Muscle of arm (tissue), 14 donors: ENCODE measurements at places on chromosomes 4 and X. TPM values are rescaled to one million over a fixed set of nuclear protein-coding genes. Genes with fewer than 3 reads are reported as not detected.
A peak's percentile ranks its signal among the peaks of the same experiment; 100 is the strongest.

GRCh38 chrX:153454901-153455550, 9.2 kb upstream of the TREX2 start:
- DNase-seq: no peak

CISD2 gene
- 21.7 TPM for polyA plus RNA-seq

FRAS1 gene
- polyA plus RNA-seq: not detected

LANCL3 gene
- 0.95 TPM for polyA plus RNA-seq

FAT4 gene
- polyA plus RNA-seq: 29.4 TPM

- DNase-seq: no peak
These were observed 11.8 kb downstream of the DGKQ start for GRCh38 chr4:961351-962230.

DNA sequence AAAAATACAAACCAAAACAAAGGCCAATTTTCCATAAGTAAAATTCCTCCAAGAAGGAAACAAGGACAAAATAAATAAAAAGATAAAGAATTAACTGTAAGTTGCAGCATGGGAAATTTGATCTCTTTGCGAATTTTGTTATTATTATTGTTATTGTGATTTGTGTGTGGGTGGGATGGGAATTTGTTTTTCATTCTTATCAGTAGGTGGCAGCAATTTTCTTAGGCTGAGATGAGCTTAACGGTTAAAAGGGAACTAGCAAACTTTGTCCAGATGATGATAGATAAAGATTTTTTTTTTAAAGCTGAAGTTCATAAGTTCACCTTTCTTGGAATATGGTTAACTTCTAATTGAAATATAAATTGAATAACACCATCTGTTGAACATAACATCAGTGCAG, 83.2 kb upstream of the IL1RAPL2 start:
- DNase-seq: no peak

GRCh38 chrX:103063191-103063845, 653 bp downstream of the BEX1 start:
- peak; percentile 9 for DNase-seq

DNA sequence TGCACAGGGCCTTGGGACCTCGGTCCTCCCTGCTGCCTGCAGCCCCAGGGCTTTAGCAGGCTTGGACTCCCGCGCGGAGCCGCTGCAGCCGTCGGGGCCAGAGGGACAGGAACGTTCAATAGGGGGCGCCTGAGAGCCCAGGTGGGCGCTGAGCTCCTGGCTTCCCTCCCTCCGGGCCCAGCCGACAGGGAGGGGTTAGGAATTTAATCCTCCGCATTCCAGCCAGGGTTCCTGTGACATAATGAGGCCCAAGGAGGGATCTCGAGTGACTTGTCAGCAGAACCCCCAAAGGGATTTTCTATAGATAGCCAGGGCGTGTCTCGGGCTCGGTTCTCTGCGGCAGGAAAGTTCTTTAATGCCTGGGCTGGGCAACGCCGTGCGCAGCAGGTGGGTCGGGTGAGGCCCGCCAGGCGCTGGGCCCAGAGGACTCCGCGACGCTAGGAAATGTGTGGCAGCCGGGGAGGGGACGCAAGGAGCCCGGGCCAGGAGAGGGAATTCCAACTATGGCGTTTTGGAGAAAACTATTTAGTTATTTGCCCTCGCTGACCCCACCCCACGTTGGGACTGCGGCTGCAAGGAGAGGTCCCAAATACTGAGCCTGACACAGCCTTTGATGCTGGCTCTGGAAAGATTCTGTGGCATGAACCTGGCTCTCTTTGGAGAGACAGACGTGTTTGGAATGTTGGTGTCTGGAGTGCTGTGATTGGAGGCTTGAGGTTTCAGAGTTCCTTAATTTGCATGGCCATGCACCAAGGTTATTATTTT, 285.2 kb upstream of the GATB start:
- DNase-seq: no peak

DNA sequence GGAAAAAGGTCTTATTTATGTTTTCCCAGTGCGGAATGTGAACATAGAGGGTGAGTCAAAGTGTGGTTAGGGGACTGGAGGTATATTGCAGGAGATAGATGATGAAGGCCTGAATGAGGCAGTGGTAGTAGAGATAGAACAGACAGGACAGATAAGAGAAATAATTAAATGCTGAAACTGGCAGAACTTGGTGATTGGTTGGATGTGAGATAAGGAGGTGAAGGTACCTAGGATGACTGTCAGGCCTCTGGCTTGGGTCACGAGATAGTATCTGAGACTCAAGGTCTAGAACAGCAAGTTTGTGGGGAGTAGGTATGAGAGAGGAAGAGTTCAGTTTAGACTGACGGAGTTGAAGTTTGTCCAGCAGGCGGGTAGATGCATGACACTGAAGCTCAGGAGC, 3.5 kb downstream of the MND1 start:
- no peak for DNase-seq

DNA sequence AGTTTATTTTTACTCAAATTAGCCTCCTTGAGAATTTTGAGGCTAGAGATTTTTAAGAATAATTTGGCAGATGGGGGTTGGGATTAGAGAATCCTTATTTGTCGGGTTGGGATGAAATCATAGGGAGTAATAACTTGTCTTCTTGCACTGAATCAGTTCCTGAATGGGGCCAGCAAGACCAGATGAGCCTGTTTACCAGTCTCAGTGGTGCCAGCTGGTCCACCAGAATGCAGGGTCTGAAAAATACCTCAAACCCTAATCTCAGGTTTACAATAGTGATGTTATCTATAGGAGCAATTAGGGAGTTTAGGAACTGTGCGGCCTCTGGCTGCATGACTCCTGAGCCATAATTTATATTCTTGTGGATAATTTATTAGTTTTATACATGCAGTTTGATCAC, 705.9 kb upstream of the AGA start:
- DNase-seq: no peak

GRCh38 chrX:74458736-74459135, 37.4 kb downstream of the SLC16A2 start:
- no peak for DNase-seq

TEX13D gene
- polyA plus RNA-seq: not detected

WNK3 gene
- 2.4 TPM for polyA plus RNA-seq

- no peak for DNase-seq
These were observed 51.4 kb upstream of the MAP9 start for GRCh38 chr4:155428128-155428527.

DNA sequence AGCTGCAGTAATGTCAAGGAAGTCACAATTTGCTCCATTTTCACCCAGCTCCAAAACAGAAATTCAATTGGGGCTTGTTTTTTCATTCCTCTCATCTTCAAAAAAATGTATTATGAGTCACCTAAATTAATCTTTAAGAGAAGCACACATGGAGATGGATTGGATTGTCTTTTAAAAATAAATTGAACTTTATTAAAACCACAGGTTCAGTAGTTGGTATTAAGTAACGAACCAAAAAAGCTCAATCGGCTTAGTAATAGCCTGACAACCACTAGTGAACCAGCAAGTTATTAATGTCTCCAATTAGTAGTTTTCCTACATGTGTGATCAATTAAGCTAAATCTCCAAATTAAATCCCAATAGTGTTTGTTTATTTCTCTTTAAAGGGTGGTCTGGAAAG, 283.5 kb upstream of the GIMD1 start:
- DNase-seq: no peak

XK gene
- 8.8 TPM for polyA plus RNA-seq

DNA sequence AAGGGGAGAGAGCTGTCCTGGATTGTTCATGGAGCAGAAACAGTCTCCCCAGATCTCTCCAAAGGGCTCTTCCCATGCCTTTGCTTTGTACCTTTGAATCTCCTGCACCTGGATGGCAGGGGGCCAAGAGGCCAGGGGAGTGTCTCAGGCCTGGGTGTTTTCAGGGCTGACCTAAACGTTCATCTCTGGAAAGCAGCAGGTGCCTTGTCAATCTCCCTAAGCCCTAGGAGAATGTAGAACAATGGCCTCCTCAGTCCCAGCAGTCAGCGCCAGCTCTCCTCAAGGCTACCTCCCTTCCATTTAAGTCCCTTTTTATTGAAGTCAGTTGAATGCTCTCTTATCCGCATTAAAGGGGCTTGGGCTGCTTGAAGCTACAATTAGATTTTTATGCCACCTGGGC, 31.2 kb upstream of the NSUN7 start:
- DNase-seq: no peak

ASMT gene
- not detected for polyA plus RNA-seq

- DNase-seq: no peak
These were observed 19.9 kb downstream of the PGRMC2 start for GRCh38 chr4:128267745-128268144.

DNA sequence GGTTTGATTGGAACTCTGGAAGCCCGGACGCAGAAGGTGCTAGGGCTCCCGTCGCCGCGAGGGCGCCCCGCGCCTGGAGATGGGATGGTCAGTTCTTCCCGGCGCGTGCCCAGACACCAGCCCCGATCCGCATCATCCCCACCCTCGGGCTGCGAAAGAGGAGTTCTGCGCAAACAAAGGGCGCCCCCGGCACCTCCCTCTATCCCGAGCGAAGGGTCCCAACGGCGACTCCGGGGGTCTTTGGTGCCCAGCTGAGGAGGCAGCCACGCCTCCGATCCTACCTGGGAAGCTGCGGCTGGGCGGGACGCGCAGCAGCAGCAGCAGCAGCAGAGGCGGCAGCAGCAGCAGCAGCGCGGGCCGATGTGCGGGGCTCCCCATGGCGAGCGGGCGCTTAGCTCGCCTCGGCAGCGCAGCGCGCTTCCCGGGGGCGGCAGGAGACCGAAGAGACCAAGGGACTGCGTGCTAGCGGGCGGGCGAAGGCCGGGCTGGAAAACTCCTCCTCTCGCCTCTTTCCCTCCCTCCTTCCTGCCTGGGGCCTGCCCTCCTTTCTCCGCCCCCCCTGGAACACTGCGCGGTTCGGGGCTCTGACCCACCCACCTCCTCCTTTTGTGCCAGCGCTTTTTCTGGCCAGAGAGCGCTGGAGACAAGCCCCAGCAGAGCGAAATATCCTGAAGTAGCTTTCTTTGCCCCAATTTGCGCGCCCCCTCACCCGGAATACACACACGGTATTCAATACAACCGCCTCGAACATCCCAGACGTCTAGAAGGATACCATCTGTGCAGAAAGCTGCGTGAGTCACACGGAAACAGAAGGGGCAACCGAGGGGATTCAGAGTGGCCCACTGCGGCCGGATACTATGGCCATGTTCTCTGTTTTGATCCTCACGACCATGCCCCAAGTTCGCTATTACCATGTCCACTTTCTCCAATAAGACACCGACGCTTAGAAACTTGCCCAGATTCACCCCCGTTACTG, at the start of gene SRPX:
TSS of gene SRPX (minus strand) at position 457 of the 976 bp plus-strand sequence. CDS start at position 378, 79 bp downstream.
- DNase-seq: no peak
